ENCODE measurements at places on chromosomes 2 and 18.

DNA sequence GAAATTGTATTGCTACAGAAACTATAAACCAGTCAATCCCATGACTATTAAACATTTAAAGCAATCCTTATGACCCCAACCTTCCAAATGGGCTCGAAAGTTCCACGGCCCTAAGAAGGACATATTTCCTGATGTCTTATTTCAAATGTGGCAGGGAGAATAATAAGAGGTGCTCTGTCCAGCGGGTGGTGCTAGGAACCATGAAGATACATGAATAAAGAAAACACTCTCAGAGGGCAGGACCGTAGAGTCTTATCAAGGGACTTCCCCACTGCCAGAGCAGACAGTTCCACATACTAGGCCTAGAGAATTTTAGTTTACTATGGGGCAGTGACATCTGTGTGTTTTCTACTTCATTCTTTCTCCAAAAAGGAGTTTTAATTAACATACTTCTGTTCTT is 187.1 kb upstream of the PIK3C3 start:
- DNase-seq: peak; percentile 2

DNA sequence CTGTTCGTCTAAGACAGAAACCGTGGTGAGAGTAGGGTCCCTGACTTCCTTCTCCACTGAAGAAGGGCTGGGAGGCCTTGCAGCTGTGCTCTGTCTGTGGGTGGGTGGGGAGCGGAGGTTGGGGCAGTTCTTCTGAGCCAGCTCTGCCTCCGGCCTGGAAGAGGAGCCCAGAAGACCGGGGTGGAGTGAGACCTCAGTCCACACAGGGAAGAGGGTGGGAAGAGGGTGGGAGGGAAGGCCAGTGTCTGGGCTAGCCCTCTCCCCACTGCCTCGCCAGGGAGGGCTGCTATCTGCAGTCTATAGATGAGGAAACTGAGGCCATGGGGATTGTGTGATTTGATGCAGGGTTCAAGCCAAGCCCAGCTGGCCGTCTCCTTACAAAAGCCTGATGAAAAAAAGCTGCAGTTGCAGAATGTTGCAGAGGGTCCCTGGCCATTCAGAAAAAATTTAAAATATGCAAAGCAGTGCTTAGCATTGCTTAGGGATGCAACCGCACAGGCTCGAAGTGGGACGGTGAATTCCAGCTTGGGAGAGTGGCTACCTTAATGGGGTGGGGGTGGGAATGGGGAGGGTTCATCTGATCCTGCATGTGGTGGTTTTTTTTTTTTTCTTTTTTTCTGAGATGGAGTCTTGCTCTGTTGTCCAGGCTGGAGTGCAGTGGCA is 181.6 kb upstream of the HS6ST1 start:
- DNase-seq: no peak

- DNase-seq: peak; percentile 43
Measured at GRCh38 chr2:217451666-217452065, 551.1 kb downstream of the TNS1 start.

DNA sequence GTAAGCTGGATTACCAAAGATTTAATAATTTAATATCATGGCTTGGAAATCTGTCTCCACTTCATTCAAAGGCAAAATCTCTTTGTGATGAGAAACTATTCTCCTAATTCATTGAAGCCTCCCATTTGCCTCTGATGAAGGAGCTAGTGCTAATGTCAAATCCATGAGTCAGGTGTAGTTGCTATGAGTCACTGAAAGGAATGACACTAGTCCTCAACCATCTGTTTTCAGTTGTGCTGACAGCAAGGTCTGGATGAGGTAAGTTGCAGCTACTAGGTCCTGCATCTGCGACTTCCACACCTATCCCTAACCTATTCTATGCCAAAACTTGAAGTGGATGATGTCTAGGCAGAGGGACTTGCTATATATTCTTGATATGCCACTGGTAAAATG is 324.0 kb upstream of the UBE2E3 start:
- DNase-seq: peak; percentile 28

GRCh38 chr2:180169474-180169873 is 162.4 kb upstream of the CWC22 start:
- DNase-seq: no peak

DNA sequence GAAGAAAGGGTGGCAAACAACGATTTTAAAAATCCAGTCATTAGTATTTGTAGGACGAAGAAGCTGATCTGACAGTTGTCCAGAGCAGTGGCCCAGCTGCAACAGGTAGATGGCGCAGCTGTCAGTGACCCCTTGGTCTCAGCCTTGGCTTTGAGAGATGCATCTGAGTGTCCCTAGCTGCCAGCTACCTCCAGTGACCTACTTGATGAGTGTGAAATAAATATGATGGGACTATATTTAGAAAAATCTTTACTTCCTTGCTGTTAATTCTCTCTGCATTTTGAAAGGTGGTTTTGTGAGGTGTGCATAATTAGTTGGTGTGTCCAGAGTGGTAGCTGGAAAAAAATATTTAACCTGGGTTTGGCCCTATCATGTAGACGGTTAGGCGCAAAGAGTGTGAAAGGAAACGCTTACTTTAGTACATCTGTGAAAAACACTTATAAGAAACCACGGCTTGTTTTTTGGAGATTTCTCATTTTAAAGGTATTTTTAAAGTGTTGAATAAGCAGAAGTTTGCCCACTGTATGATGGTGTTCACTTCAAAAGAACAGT is 963 bp downstream of the INPP1 start:
- no peak for DNase-seq

- no peak for DNase-seq
Measured at GRCh38 chr2:7325186-7325585, 408.0 kb downstream of the RNF144A start.

DNA sequence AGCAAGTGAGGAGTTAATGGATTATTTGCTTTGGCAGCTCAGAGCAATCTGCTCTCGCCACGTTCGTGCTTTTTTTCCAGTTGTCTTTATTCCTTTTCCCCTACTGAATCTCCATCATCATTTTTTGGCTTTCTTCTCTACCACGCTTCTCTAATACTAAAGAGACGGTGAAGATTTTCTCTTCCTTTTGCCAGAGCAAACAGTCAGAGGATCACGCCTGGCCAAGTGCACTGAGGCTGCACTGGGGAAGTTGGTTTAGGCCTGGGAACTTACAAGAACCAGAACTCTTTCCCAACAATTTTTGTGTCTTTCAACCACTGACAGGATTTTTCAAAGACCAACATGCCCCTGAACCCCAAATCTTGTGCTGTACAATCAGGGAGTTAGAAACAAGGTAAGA is 172.3 kb downstream of the PID1 start:
- DNase-seq: peak; percentile 26

DNA sequence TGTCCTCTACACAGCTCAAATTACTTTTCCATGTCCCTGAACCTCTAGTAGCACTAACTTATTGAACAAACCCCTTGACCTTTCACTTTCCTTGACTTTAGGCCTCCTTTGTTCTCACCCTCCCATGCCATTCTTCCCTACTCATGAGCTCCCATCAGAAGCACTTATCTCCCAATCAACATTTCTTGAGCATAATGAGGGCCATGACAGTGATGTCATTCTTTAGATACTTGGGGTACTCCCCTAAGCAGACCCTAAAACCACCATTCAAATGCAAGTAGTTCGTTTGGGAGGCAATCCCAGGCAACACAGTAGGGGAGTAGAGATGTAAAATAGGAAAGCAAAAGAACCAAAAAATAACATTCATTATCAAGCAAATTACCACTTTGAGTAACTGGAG is 115.9 kb upstream of the ARHGAP28 start:
- no peak for DNase-seq

DNA sequence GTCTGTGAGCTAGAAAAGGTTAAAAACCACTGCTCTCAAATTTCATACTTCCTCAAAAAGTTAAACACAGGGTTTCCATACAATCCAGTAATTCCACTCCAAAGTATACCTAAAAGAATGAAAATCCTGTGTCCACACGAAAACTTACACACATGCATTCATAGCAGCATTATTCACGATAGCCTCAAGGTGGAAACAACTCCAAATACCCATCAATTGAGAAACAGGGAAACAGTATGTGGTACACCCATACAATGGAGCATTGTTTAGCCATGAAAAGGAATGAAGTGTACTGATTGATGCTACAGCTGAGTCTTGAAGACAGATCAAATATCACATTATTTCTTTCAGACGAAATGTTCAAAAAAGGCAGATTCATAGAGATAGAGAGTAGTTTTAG is 36.7 kb downstream of the UXS1 start:
- DNase-seq: no peak

GRCh38 chr2:226631671-226632070 is 167.9 kb downstream of the IRS1 start:
- DNase-seq: peak; percentile 77

DNA sequence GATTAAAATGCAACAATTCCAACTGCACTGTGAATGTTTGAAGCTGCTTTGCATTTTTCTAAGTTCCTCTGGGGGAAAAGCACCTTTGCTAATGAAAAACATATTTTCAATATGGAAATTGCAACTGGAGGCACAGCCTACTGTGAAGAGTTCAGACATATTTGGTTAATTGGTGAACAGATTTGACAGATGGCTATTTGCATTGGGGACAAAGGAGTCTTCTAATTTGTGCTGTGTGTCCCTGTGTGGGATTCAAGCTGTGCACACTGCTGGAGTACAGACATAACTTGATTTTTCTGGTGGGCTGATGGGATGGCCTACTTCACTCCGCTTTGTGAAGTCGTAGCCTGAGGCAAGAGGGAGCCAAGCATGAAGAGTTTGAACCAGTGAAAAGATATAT is 40.7 kb upstream of the ARHGAP25 start:
- no peak for DNase-seq

GRCh38 chr2:121284463-121285449 is at the start of gene TFCP2L1:
TSS of gene TFCP2L1 (minus strand) at chr2:121285202. CDS start at chr2:121285109, 93 bp downstream.
- no peak for DNase-seq

- DNase-seq: no peak
Measured at GRCh38 chr2:165361514-165361913, 108.0 kb upstream of the CSRNP3 start.

GRCh38 chr18:68623342-68623741 is 91.6 kb downstream of the TMX3 start:
- DNase-seq: peak; percentile 89

GRCh38 chr2:40256649-40257048 is 195.2 kb downstream of the SLC8A1 start:
- no peak for DNase-seq

DNA sequence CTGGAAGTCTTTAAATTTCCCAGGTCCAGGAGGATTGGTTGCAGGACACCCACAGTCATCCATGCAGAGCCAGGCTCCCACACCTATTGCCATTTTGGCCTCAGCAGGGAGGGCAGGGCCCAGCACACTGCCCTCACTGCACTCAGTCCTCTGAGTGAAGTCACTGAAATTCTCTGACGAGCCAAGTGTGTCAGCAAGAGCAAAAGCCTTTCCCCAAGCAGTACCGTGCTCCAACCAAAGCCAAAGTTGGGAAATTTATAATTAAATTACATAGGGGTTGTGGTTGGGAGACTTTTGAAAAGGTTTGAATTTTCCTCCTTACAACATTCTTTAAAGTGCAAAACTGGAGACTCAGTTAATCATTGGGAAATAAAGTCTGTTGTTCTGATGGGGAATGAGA is 98.5 kb upstream of the CD226 start:
- peak; percentile 89 for DNase-seq

DNA sequence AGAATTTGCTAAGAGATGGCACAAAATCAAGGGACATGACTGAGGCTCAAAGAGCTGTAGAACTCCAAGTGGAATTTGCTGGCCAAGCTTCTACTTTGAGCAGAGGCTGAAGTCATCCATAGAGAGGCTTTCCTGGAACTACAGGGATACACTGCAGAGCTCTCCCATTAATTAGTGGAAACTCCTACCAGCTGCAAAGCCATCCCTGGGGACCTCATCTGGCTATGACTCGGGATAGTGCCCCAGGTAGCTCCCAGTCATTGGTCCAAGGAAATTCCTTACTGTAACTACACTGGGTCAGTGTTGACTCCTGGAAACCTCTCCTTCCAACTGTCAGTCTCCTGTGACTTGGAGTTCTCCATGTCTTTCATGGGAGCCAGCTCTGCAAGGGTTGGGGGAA is 10.5 kb upstream of the GALM start:
- no peak for DNase-seq

DNA sequence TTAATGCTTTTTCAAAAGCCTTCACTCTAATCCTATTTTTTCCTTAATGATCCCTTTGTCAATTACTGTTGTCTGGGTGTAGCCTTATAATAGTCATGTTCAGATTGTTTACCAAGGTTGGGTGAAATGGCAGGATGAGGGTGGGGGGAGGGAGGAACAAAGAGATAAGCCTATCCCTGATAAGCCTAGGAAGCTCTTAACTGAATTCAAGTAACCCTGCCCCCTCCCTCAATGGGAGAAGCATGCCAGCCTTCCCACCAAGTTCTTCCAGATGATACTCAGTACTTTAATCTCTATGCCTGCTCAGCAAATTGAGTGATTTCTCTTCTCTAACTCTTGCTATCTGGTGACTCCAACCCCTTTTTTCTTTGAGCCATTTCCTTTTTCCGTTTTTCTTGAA is 180.3 kb upstream of the ETAA1 start:
- DNase-seq: no peak

DNA sequence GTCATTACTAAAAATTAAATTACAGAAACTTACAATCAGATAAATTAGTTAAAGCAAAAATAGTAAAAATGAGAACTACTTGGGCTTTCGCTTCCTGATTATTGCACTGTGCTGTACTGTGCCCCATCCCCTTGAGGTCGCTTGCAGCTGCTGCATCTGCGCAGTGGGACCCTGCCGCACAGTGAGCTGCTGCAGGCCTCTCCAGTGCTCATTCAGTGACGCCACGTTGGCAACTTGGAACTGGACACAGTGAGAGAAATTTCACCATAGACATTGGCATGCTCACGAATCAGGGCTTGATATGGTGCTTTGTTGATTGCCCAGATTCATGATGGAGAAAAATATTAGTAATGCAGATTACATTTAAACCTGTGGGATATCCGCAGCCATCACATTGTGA is 290.8 kb upstream of the MYT1L start:
- no peak for DNase-seq

GRCh38 chr18:79962835-79963657 is 1.4 kb upstream of the HSBP1L1 start:
- no peak for DNase-seq

DNA sequence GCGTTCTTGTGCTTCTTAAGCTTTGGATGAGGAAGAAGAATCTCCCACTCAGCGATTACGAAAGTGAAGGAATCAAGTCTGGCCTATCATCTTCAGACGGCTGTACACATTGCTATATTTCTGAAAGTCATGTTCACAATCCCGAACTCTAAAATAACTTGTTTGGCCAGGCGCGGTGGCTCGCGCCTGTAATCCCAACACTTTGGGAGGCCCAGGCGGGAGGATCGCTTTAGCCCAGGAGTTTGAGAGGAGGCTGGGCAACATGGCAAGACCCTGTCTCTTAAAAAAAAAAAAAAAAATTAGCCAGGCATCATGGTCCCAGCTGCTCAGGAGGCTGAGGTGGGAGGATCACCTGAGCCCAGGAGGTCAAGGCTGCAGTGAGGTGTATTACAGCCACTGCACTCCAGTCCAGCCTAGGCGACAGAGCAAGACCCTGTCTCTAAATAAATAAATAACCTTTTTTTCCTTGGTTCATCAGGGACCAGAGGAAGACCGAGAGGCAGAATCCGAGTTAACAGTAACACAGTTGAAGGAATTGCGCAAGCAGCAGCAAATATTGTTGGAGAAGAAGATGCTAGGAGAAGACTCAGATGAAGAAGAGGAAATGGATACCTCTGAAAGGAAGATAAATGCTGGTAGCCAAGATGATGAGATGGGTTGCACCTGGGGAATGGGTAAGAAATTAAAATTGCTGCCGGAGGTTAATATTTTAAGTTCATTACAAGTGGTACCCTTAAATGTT is 1.1 kb downstream of the SLC4A1AP start:
- DNase-seq: no peak
